ENCODE measurements at places on chromosomes 1 and 21. TPM values are rescaled to one million over a fixed set of nuclear protein-coding genes. Genes with fewer than 3 reads are reported as not detected.

- no peak for DNase-seq
Measured at GRCh38 chr21:27269644-27270043, 302.8 kb upstream of the ADAMTS5 start.

- no peak for DNase-seq
Measured at GRCh38 chr1:221012120-221012519, 132.9 kb downstream of the HLX start.

DNA sequence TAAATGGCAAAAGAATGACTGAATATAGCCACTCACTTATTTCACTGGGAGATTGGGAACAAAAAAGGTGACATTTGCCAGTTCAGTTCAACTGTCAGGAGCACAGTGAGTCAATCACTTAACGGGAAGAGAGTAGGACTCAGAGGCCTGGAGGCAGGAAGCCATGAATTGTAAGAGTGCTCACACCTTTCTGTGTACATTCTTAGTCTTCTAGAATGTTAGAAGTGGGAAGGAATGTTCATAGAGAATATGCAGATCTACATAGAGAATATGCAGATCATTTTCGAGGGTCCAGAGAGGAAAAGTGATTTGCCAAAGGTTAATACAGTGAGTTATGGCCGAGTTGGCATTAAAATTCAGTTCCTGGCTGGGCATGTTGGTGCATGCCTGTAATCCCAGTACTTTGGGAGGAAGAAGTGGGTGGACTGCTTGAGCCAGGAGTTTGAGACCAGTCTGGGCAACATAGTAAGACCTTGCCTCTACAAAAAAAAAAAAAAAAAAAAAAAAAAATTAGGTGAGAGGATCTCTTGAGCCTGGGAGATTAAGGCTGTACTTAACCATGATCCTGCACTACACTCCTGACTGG is 8.3 kb downstream of the IL20 start:
- DNase-seq, result no peak

The FCRL4 gene
- not detected for total RNA-seq

DNA sequence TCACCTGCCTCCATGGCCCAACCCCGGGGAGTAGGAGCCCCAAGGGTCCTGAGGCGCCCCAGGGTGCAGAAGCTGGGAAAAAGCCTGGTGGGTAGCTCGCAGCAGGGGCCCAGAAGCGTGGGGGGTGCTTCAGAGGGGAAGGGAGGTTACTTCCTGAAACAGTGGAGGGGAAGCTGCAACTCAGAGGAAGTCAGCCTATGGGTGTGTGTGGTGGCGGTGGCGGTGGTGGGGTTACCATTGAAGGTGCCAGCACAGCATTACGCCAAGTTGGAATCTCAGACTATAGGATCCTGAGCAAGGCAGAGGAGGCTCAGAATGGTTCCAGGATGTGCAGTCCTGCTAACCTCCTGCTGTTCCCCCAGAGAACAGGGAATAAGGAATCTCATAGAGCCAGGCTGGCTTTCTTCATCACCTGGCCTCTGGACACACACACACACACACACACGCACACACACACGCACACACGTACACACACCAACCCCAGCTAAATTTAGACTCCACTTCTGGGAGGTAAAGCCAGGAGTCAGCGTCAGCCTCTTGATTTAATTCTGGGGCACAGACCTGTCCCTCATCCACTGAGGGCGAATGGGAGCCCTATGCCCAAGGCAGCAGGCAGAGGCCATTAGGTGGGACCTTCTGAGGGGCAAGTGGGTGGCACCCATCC is 1.3 kb downstream of the DENND4B start:
- peak; percentile 93 for DNase-seq

The ABCA4 gene
- total RNA-seq, result not detected

DNA sequence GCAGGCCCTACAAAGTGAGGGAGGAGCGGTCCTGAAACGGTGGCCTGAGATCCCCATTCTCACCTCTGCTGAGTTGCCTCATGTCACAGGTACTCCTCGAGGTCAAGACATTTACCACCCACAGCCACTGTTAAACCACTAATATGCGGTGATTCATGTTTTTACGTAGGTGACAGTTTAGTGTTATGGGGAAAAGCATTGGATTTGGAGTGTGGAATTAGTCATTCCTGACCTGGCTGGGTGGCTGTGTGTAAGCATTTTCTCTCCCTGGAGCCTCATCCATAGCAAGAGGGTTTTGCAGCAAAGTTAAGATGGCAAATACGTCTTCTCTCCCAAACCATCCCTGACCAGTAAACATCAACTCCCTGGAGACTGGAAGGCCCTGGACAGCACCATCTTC is 57.8 kb upstream of the KCNJ6 start:
- DNase-seq, result no peak

DNA sequence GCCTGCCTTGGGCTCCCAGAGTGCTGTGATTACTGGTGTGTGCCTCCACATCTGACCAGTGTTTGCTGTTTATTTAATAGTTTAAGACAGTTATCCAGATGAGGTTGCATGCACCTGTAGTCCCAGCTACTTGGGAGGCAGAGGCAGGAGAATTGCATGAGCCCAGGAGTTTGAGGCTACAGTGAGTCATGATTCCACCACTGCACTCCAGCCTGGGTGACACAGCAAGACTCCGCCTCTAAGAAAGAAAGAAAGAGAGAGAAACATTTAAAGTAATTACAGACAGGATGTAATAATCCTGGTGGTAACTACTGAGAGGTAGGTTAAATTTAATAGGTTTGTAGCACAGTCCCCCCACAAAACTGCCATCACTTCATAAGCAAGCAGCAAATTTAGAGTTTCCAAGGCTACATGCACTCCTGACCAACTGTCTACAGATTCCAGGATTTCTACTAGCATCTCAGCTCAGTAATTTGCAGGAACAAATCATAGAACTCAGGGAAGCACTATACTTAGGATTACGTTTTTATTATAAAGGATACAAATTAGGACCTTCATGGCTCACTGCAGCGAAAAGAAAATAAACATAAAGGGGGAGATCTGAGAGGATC is 89.6 kb downstream of the PKN2 start:
- DNase-seq, result no peak

GRCh38 chr1:236287757-236288619 is 6.2 kb upstream of the ERO1B start:
- no peak for DNase-seq

- DNase-seq, result peak; percentile 80
Measured at GRCh38 chr1:12087797-12088314, 24.8 kb downstream of the TNFRSF8 start.

DNA sequence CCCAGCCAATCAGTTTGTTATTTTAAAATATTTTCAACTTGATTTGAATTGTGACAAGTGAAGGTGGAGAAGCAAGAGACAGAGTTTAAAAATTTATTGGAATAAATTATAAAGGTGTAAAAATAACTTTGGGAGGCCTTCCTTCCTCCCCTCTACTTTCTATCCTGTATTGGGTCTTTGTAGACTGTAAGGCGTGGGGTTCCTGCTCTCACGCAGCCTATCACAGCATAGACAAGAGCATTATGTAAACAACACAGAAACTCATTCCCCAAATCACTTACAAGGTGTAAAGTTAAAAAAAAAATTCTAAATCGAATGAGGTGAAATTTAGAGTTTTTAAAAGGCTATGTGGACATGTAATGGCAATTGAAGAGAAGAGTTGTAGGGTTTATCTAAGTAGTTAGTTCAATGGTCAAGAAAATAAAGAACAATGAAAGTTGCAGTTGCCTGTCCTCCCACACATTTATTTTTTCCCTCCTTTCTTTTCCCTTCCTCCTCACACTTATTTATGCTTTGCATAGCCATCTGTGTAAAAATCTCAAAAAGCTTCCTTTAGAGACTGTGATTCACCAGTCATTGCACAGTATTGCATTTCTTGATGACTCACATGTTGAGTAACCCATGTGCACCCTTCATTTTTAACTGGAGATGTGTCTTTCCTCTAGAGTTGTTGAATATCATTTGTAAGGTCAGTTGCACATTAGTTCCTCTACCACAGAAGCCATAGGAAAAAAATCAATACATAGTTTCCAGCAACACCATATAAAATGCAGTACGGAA is 242.2 kb downstream of the PTPRC start:
- no peak for DNase-seq

GRCh38 chr1:23249787-23250454 is 32.6 kb upstream of the HTR1D start:
- no peak for DNase-seq

GRCh38 chr1:46517010-46517600 is 27.5 kb downstream of the DMBX1 start:
- DNase-seq, result no peak

The LAMC2 gene
- not detected for total RNA-seq

DNA sequence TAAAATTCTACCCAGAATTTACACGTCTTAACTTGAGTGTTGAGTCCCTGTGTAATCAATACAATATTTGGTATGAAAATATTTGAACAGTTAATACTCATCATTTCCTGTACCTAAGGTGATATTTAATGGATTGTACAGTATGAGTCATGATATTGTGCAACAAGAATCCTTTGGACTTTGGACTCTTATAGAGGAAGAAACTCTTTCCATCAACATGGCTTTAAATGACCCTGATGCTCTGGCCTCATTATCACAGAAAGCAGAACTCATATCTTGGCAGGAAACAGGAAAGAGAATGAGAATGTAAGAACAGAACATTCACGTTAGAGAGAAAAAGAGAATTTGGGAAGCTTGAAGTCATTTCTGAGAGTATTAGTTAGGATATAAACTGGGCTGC is 168.8 kb upstream of the B3GALT2 start:
- DNase-seq, result no peak

The PUM1 gene
- total RNA-seq, result 94.9 TPM

The HMCN1 gene
- total RNA-seq, result 0.05 TPM

GRCh38 chr1:1144122-1144842 is 28.4 kb upstream of the C1orf159 start:
- DNase-seq, result peak; percentile 81

DNA sequence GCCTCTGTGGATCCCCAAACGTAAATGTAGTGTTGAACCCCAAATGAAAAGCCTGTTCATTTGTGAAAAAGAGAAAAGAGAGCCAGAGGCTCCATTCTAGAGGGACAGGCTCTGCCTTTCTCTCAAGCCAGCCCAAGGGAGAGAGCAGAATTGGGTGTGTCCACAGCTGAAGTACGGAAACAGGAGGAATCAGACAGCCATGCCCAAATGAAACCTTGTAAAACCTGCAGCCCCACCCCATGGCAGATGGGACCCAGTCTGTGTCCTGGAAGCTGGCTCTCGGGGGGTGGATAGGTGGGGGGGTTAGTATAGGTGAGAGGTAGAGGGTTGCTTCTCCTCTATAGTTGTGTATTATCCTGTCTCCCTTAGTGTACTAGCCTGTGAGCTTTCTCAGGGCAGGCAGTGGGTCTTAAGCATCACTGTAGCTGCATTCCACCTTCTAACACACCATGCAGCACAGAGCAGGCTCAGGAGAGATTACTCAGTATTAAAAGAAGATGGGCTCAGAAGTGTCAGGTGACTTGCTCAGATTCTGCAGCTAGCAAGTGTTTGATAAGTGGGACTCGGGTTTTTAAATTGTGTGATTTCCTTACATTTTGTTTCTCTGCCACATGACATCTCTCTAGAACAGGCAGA is 67.4 kb upstream of the SIPA1L2 start:
- DNase-seq, result no peak

DNA sequence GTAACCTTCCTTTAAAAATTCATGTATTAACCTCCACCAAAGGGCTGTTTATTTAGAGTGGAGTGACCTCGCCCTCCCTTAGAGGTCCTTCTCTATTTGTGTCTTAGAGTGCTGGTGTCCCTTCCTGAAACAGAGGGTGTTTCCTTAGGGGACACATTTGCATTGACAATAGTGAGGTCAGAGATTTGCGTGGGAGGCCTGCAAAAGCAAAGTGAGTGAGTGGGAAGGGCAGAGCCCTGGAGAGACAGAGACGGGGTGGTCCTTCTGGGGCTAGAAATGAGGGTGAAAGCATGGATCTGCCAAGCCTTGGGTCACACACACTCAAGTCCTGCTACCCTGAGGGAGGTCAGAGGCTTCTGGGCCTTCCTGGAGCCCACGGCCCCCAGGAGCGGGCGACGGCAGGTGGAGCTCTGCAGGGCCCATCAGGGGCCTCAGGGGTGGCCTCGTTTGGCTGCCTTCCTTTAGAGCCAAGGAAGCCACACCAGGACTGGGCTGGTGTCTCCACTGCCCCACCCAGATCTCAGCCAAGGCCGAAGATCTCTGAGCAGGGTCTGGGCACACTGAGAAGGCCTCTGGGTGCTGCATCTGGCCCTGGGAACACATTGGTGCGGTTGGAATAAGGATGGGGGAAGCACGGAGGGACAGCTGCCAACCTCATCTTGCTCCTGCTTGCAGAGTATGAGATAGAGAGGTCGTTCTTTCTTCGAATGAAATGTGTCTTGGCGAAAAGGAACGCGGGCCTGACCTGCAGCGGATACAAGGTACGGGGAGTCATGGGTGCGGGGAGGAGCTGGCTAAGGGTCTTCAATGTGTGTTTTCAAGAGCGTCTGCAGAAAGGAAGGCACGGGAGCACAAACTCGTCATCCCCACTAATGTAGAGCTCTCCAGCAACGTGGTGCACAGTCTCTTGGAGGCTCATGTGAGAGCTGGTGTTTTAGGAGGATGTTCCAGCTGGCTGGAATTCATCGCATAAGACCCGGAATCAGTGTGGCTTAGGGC is 23.8 kb downstream of the SIM2 start:
- no peak for DNase-seq

- DNase-seq, result no peak
Measured at GRCh38 chr1:69747207-69747606, 179.5 kb downstream of the LRRC7 start.

The SH2D1B gene
- total RNA-seq, result not detected

DNA sequence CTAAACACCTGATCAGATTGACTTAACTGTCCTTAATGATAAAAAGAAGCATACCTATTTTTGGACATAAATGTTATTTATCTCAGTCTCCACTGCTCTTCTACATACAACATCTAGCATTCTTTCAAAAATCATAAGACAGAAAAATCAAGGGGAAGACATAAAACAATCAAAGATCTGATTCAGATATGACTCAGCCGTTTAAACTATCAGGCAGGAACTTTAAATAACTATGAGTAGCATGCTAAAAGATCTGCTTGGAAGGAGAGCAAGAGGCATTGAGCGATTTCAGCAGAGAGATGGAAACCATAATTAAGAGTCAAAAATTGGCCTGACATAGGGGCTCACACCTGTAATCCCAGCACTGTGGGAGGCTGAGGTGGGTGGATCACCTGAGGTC is 27.2 kb upstream of the SLC22A15 start:
- DNase-seq, result no peak

The OR2T2 gene
- total RNA-seq, result not detected

GRCh38 chr1:173469656-173470055 is 7.5 kb upstream of the PRDX6 start:
- no peak for DNase-seq

DNA sequence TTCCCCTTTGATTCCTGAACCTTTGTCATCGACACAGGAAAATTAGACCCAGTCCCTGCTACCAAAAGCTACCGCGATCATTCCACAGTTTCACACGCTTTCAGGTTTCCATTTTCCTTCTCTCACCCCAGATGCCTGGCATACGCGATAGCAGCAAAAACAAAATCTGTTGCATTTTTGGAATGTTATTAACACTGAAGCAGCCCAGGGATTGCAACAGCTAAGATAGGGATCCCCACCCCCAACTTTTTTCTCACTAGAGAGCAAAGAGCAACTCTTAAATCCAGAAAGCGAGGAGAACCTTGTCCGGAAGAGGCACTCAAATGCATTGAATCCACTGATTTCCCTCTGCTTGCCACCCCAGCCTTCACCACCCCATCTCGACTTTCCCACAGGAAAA is 8.9 kb downstream of the OVAAL start:
- no peak for DNase-seq

- no peak for DNase-seq
Measured at GRCh38 chr1:154006136-154006535, 15.6 kb downstream of the RPS27 start.

The ITLN1 gene
- total RNA-seq, result not detected

The POGZ gene
- 68.5 TPM for total RNA-seq

- DNase-seq, result no peak
Measured at GRCh38 chr1:209875515-209875914, 47.7 kb downstream of the UTP25 start.

The SMAP2 gene
- total RNA-seq, result 107 TPM
